Germinal center (tissue), 1 donor: ENCODE measurements at places on chromosomes 5 and 9.

GRCh38 chr5:38556088-38556598 lies 303 bp downstream of the LIFR start:
- DNase-seq: no peak

- DNase-seq: no peak
These were observed 301.4 kb upstream of the RFX3 start for GRCh38 chr9:3827175-3827574.

DNA sequence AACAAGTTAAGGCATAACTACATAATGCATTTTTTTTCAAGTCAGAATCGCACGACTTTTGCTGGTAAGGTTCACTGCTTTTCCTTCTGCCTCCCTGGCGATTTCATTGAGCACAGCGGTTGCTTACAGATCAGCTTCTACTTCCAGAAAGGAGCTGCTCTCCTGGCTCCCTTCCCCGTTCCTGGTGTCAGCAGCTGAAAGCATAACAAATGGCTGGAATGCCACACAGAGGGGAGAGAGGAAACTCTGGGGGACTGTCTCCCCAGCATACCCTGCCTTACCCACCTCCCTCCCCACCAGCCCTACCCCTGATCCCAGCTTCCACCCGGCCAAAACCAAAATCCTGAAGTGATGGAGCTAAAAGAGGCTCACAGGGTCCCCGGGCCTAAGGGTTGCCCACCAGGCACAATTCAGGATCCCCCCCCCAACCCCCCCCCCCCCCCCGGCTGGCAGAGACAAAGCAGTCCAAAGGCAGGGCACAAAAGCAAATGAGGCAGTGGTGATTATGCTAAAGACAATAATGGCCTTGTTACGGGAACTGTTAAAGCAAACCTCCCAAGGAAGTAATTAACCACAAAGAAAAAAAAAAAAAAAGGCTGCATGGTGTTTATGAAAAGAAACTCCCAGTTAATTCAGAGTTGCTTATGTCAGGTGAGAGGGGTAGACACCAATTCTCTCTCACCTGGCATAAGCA lies 126.1 kb upstream of the WWC1 start:
- no peak for DNase-seq

DNA sequence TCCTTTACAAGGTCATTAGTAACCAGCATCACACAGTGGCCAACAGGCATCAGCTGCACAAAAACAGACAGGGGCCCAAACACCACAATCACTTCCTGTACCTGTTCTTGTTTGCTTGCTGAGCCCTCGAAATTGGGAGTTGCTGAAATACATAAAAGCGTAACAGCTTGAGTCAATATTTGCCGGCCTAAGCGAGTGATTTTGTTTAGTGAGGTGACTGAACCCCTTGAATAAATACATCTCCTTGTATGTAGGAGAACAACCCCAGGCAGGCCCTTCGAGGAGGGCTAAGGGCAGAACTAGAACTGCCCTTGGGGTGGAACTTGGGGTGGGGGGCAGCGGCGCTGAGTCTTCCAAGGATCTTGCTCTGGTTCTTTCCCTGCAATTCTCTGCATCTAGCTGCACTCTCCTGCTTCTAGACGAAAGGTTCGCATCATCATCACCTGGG lies 502.5 kb downstream of the RASEF start:
- DNase-seq: no peak

DNA sequence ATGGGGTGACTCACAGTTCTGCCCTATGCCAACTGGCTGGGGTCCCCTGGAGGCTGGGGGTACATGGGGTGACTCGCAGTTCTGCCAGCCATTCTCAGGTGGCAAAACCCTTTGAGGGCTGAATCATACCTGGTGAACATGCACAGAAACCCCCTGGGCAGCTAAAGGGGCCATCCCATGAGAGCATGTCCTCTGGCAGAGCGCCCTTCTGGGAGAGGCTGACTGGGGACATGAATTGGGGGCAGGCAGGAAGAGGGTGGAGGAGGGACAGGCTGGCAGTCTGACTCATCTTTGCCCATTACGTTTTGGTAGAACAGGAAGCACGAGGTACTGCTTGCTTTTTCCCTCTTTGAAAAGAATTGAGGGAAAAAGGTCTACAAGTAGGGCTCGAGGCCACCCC lies 16.7 kb downstream of the TRAF1 start:
- DNase-seq: no peak

DNA sequence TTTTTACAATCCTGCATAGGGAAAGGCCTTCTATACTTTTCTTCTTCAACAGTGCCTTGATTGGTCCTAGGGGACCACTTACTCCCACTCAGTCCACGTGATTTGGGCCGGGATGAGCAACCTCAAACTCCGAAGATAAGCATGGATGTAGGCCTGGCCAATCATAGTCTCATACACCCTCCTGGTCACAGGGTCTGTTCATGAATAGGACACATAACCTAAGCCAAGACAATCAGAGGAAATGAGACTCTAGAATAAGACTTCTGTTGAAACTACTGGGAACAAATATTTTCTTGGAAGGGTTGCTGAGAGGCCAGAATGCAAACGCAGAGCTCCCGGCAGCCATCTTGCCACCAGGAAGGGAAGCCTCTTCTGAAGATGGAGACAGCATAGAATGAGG lies 68.1 kb downstream of the ARL15 start:
- no peak for DNase-seq

DNA sequence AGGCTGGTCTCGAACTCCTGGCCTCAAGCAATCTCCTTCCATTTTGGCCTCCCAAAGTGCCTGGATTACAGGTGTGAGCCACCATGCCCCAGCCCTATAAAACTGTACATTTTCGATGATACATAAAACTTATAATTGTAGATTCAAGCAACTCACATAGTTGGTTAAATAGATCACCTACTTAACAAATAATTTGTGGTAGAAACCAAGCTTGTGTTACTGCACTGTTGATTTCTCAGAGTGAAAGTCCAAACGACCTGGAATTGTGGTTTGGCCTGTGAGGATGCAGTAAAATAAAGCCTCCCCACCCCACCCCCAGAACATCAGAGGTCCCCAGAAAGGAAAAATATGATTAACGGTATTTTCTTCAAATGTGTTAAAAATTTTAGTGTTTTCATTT lies 92.7 kb downstream of the TRIO start:
- no peak for DNase-seq

- no peak for DNase-seq
These were observed 519 bp upstream of the RAD50 start for GRCh38 chr5:132556153-132556762.

GRCh38 chr5:149071756-149072155 lies 8.9 kb upstream of the SH3TC2 start:
- DNase-seq: no peak

DNA sequence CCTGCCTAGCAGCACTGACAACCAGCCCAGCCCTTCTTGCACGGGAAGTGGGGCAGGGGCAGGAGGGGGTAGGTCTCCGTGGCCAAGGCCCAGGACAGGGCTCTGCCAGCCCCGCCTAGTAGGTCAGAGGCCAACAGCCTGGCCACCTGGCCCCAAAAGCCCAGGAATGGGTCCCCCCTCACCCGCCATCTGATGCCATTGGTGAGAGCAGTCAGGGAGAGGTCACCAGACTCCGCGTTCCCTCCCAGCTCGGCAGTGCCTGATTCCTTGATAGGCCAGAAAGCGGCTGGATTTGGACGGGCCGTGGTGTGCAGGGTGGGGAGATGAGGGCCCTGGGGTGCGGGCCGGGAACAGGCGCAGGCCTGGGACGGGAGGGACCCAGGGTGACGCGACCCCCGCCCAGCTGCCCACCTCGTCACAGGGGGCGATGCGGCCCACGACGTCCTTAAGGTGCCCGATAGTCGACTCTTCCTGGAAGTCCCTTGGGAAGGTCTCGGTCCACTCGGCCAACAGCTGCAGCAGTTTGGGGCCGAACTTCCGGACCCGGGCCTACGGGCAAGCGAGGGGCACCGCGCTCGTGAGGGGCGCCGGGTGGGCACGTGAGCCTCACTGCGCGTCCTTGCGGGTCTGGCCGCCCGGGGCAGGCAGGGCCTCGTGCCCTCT lies 64.5 kb upstream of the RNF130 start:
- DNase-seq: no peak

- DNase-seq: no peak
These were observed 171.1 kb downstream of the SAXO1 start for GRCh38 chr9:18861609-18862544.
